Activated T-helper 2 cell treated with anti-CD3 and anti-CD28 coated beads, Interferon-gamma antibody, Interleukin-2, Interleukin-4, amounts not matched to agents 10 μg/mL and 5 μg/mL and 100 μg/mL, durations not matched to agents 14 hours and 24 hours and 36 hours (primary cell): ENCODE measurements at places on chromosomes 12 and 14. TPM values are rescaled to one million over a fixed set of nuclear protein-coding genes. Genes with fewer than 3 reads are reported as not detected.

DNA sequence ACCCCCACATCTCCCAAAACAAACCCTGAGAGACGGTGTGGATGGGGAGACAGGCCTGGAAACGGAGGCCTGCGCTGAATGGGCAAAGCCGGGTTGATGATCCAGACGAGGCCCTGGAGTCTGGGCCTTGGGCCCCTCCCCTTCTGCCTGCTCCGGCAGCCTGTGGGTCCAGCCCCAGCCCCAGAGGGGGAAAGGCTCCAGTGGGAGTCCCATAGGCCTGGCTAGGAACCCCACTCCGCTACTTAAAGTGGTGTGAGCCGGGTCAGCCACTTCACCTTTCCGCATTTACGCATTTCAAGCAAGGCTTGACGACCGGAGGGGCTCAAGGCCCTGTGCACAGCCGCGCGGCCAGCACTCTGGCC, 695 bp upstream of the TNFAIP2 start:
- DNase-seq: no peak

SIX4 gene
- total RNA-seq: 1.1 and 1.3 TPM in 2 replicates

FOXG1 gene
- not detected in 2 replicates for total RNA-seq

PZP gene
- total RNA-seq: not detected in 2 replicates

SNW1 gene
- 101 and 114 TPM in 2 replicates for total RNA-seq
